Sigmoid colon (tissue), 7 donors: ENCODE measurements at places on chromosomes 3 and 15. TPM values are rescaled to one million over a fixed set of nuclear protein-coding genes. Genes with fewer than 3 reads are reported as not detected.

GRCh38 chr3:4582624-4583023 is 89.5 kb downstream of the ITPR1 start:
- H3K27me3 ChIP-seq: no peaks in the 10 kb centered on the region
- peaks cover 64% of the 10 kb centered on the region for H3K4me1 ChIP-seq
- DNase-seq: no peak

GRCh38 chr15:26628071-26628470 is 144.8 kb downstream of the GABRB3 start:
- no peaks in the 10 kb centered on the region for H3K36me3 ChIP-seq
- no peak overlapping the region for H3K4me3 ChIP-seq
- H3K27ac ChIP-seq: no peak overlapping the region
- no peaks in the 10 kb centered on the region for H3K27me3 ChIP-seq

DNA sequence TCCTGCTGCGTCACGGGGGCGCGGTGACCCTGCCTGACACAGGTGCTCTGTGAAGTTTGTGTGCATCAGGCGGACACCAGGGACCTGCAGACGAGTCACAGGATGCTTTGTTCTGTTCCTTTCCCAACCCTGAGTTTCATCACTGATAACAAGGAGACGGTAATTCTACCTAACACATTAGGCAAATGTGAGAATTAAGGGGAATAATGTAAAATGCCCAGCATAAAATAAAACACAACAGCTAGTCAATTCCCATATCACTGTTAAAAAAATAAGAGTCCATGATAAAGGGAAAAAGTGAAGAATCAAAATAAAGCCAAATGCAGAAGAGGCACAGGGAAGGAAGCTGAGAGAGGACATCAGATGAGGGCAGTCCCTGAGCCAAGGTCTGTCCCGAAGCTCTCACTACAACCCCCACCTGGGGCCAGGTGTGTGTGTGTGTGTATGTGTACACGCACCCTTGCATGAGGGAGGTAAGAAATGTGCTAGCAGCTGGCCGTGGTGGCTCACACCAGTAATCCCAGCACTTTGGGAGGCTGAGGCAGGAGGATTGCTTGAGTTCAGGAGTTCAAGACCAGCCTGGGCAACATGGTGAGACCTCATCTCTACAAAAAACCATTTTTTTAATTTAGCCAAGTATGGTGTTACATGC is 27.5 kb downstream of the PLA2G4D start:
- H3K27ac ChIP-seq: no peak overlapping the region
- no peaks in the 10 kb centered on the region for H3K27me3 ChIP-seq
- H3K36me3 ChIP-seq: no peaks in the 10 kb centered on the region
- no peak overlapping the region for H3K4me3 ChIP-seq
- no peaks in the 10 kb centered on the region for H3K4me1 ChIP-seq

- peaks cover 20% of the 10 kb centered on the region for H3K27me3 ChIP-seq
- no peaks in the 10 kb centered on the region for H3K36me3 ChIP-seq
- H3K4me3 ChIP-seq: no peak overlapping the region
- DNase-seq: no peak
Measured at GRCh38 chr15:79091204-79091867, 756 bp upstream of the RASGRF1 start.

DNA sequence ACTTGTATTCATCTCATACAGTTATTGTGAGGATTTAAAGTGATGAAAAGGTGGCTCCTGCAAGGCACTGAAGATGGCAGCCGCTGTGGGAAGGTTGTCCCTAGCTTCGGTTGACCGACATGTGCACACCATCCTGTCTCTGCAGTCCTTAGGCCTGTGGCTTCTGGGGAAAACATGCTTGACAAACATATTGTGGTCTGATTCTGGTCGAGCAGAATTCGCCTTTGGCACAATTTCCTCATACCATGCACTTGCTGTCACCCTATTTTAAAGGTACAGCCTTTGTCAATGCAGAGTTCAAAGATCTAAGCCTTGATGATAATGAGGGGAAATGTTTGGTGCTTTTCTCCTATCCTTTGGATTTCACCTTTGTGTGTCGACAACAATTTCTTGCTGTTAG is 50.9 kb downstream of the PRICKLE2 start:
- no peak for DNase-seq
- no peak overlapping the region for H3K27ac ChIP-seq
- no peaks in the 10 kb centered on the region for H3K27me3 ChIP-seq
- no peaks in the 10 kb centered on the region for H3K36me3 ChIP-seq
- peaks cover 6% of the 10 kb centered on the region for H3K4me1 ChIP-seq

GRCh38 chr3:45947361-45947760 is 4.1 kb downstream of the CXCR6 start:
- peaks cover 53% of the 10 kb centered on the region for H3K4me1 ChIP-seq
- DNase-seq: no peak
- no peak overlapping the region for H3K4me3 ChIP-seq
- H3K27me3 ChIP-seq: no peaks in the 10 kb centered on the region
- H3K27ac ChIP-seq: no peak overlapping the region

GRCh38 chr3:155232605-155233004 is 60.9 kb downstream of the STRIT1 start:
- peaks cover 20% of the 10 kb centered on the region for H3K4me1 ChIP-seq
- no peak overlapping the region for H3K4me3 ChIP-seq
- no peaks in the 10 kb centered on the region for H3K36me3 ChIP-seq
- H3K27ac ChIP-seq: peak overlapping the region; percentile 54

GRCh38 chr15:51093488-51093838 is 1.2 kb downstream of the TNFAIP8L3 start:
- H3K27me3 ChIP-seq: no peaks in the 10 kb centered on the region
- peaks cover 29% of the 10 kb centered on the region for H3K4me1 ChIP-seq
- peak overlapping the region; percentile 59 for H3K4me3 ChIP-seq
- no peak for DNase-seq

Gene PLA2G4E
- total RNA-seq: not detected

Gene FRMD5
- total RNA-seq: 1.4 TPM

Gene DPPA4
- total RNA-seq: not detected

Gene NR2E3
- not detected for total RNA-seq

Gene KNG1
- total RNA-seq: not detected
